Lung (tissue), 17 donors: ENCODE measurements at places on chromosomes 3 and 15. TPM values are rescaled to one million over a fixed set of nuclear protein-coding genes. Genes with fewer than 3 reads are reported as not detected.
A peak's percentile ranks its signal among the peaks of the same experiment; 100 is the strongest.

DNA sequence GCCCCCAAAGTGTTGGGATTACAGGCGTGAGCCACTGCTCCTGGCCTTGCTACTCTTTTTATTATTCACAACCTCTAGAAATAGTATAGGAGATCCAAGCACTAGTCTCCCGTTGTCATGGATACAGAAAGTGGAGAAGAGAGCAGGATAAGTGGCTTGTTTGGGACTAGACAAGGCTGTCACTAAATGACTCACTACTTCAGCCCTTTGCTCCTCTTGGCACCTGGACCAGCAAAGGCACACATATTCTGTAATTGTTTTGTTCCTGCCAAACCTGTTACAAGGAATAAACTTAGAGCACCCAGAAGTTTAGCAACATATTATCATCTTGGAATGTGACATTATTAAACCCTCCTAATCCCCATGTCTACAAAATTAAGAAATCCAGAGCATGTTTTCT lies 427.2 kb upstream of the THBS1 start:
- no peak for DNase-seq
- H3K4me3 ChIP-seq, result no peak overlapping the region
- H3K36me3 ChIP-seq, result no peaks in the 10 kb centered on the region
- H3K27me3 ChIP-seq, result no peaks in the 10 kb centered on the region

GRCh38 chr15:35871282-35871681 lies 325.3 kb upstream of the DPH6 start:
- H3K27ac ChIP-seq, result no peak overlapping the region
- no peaks in the 10 kb centered on the region for H3K4me1 ChIP-seq
- H3K27me3 ChIP-seq, result no peaks in the 10 kb centered on the region
- no peak for DNase-seq
- H3K36me3 ChIP-seq, result no peaks in the 10 kb centered on the region
- H3K4me3 ChIP-seq, result no peak overlapping the region

DNA sequence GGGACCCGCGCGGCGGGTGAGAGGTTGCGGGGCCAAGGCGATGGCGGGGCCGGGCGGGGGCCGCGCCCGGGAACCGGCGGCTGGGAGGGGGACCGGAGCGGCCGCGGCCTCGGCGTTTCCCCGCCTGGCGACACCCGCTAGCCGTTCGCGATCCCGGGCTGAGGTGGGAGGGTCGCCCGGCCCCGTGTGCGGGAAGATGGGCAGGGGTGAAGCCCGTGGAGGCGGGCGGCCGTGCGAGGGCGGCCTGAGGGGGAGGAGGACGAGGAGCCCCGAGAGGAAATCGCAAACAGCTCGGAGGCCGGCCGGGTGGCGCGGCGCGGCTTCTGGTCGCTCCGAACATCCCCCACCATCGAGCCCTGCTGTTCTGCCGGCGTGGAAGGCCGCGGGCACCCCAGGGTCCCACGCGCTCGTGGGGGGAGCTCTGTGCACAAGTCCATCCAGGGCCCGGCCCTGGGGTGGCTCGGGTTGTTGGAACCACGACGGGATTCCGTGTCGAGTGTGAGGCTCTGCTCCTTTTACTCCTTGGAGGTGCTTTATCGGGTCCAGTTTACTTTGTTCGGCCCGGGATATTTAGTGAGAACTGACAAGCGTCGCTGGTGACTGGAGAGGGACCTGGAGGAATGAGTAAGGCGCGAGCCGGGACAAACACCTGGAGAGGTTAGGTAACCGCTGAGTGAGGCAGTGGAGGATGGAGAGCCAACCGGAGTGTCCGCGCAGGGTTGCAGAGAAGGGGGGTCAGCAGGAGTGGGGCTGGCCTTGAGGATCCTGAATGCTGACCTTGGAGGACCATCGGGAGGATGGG lies 728 bp downstream of the CRTC3 start:
- peak; percentile 61 for DNase-seq
- peaks cover 3% of the 10 kb centered on the region for H3K36me3 ChIP-seq
- H3K4me1 ChIP-seq, result peaks cover 15% of the 10 kb centered on the region
- peak overlapping the region; percentile 97 for H3K27ac ChIP-seq

- peaks cover 57% of the 10 kb centered on the region for H3K4me1 ChIP-seq
- peak; percentile 93 for DNase-seq
- H3K27me3 ChIP-seq, result no peaks in the 10 kb centered on the region
- H3K27ac ChIP-seq, result peak overlapping the region; percentile 82
Measured at GRCh38 chr15:90557186-90558084, 27.7 kb downstream of the CRTC3 start.

GRCh38 chr3:31699309-31699953 lies 166.7 kb downstream of the STT3B start:
- H3K4me1 ChIP-seq, result peaks cover 3% of the 10 kb centered on the region
- no peak overlapping the region for H3K4me3 ChIP-seq
- H3K27me3 ChIP-seq, result no peaks in the 10 kb centered on the region
- no peak for DNase-seq
- no peak overlapping the region for H3K27ac ChIP-seq

DNA sequence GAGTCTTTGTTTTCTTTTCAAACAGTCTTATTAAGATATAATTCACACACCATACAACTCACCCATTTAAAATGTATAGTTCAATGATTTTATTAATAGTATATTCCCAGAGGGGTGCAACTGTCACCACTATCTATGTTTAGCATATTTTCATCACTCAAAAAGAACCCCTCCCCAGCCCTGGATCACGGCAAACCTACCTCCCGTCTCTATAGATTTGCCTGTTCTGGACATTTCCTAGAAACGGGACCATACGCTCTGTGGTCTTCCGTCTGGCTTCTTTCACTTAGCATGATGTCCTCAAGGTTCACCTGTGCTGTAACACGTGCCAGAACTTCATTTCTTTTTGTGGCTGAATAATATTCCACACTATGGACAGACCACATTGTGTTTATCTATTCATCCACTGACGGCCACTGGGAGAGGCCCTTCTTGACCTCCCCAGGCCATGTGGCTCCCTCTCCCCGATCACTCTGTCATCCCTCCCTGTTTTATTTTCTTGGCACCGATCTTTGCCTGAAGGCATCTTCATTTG lies 56.4 kb downstream of the IQSEC1 start:
- no peaks in the 10 kb centered on the region for H3K36me3 ChIP-seq
- H3K27ac ChIP-seq, result peak overlapping the region; percentile 88
- peaks cover 45% of the 10 kb centered on the region for H3K4me1 ChIP-seq
- H3K4me3 ChIP-seq, result no peak overlapping the region

TMEM40 gene
- total RNA-seq, result 3.8 TPM

- no peak overlapping the region for H3K4me3 ChIP-seq
- H3K27ac ChIP-seq, result no peak overlapping the region
- peaks cover 4% of the 10 kb centered on the region for H3K4me1 ChIP-seq
Measured at GRCh38 chr3:64133987-64134386, 91.3 kb downstream of the PRICKLE2 start.

GRCh38 chr3:194231929-194232832 lies 96.2 kb downstream of the HES1 start:
- no peak for DNase-seq
- H3K27me3 ChIP-seq, result no peaks in the 10 kb centered on the region
- no peaks in the 10 kb centered on the region for H3K4me1 ChIP-seq
- H3K36me3 ChIP-seq, result no peaks in the 10 kb centered on the region

- H3K27ac ChIP-seq, result no peak overlapping the region
- H3K4me3 ChIP-seq, result no peak overlapping the region
- no peak for DNase-seq
- no peaks in the 10 kb centered on the region for H3K36me3 ChIP-seq
- no peaks in the 10 kb centered on the region for H3K4me1 ChIP-seq
Measured at GRCh38 chr15:29860872-29861271, 38.6 kb upstream of the TJP1 start.

FAM107A gene
- total RNA-seq, result 4.2 TPM

DNA sequence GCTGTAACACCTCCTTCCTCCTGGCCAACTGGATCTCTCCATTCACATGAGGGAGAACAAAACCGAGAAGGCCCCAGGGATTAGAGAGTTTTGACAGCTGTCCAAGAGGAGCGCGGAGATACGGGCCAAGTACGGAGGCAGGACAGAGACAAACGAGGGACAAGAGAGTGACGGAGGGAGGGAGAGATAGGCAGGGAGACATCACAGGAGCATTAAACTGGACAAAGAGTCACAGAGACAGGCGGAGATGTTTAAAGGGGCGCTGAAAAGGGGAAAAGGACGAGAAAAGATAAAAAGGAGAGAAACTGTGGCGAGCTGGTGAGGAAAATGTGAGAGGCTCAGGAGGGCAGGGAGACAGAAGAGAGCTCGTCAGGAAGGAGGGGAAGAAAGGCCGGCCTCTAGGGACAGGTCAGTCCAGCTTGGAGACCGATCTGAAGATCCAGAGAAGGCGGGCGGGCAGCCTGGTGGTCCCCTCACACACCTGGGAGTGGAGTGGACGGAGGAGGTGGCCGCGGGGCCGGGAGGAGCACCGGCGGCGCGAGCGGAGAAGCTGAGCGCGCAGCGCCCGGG lies 40.5 kb upstream of the ROPN1 start:
- H3K27me3 ChIP-seq, result no peaks in the 10 kb centered on the region
- H3K4me3 ChIP-seq, result peak overlapping the region; percentile 66
- peaks cover 14% of the 10 kb centered on the region for H3K4me1 ChIP-seq
- H3K27ac ChIP-seq, result peak overlapping the region; percentile 75
- peak; percentile 81 for DNase-seq

RNF7 gene
- total RNA-seq, result 41.0 TPM

GRCh38 chr15:71715914-71716313 lies 94.4 kb upstream of the NR2E3 start:
- no peaks in the 10 kb centered on the region for H3K36me3 ChIP-seq
- no peak for DNase-seq
- H3K4me1 ChIP-seq, result no peaks in the 10 kb centered on the region
- H3K27me3 ChIP-seq, result no peaks in the 10 kb centered on the region

DNA sequence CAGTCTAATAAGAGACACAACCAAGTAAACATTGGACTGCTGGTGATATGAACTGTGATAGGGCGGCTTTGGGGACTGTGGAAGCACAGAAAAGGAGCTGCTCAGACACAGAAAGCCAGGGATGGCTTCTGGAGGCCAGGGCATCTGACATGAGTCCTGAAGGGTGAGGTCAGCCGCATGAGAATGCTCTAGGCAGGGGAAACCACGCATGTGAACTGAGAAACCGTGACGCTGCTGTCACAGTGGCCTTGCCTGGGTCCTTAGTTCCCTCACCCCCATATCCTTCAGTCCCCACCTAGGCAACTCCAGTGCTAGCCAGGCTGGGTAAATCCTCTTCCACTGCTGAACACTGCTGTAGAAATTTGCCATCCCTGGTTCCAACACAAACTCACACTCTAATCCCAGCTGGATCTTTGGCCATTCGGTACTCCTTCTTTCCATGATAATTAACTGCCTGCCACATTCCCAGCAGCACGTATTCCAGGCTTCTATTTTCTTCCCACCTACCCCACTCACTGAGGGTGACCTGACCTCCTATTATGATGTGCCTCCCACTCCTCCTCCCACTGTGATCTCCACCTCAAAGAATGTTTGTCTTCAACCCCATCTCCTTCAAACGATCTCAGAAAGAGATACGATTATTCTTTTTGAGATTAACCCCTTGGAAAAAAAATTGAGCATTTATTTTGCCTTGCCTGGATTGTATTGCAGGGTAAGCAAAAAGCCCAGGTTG lies 31.4 kb downstream of the CRYGS start:
- DNase-seq, result no peak
- H3K4me3 ChIP-seq, result no peak overlapping the region
- no peaks in the 10 kb centered on the region for H3K27me3 ChIP-seq

CPN2 gene
- total RNA-seq, result not detected

DNA sequence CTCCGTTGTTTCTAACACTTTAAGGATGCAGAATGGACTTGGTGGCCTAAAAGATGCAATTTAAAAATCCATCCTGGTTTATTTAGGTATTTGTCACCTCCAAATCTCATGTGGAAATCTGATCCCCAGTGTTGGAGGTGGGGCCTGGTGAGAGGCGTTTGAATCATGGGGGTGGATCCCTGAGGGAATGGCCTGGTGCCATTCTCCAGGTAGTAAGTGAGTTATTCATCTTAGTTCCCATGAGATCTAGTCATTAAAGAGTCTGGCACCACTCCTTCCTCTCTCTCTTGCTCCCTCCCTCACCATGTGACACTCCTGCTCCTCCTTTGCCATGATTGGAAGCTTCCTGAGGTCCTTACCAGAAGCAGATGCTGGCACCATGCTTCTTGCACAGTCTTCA lies 339.1 kb downstream of the NTRK3 start:
- H3K4me3 ChIP-seq, result no peak overlapping the region
- no peak overlapping the region for H3K27ac ChIP-seq
- no peaks in the 10 kb centered on the region for H3K4me1 ChIP-seq
- no peaks in the 10 kb centered on the region for H3K27me3 ChIP-seq

POU1F1 gene
- not detected for total RNA-seq

- no peak overlapping the region for H3K27ac ChIP-seq
- H3K4me3 ChIP-seq, result no peak overlapping the region
- H3K27me3 ChIP-seq, result no peaks in the 10 kb centered on the region
Measured at GRCh38 chr3:72814308-72814707, 33.9 kb downstream of the SHQ1 start.

DNA sequence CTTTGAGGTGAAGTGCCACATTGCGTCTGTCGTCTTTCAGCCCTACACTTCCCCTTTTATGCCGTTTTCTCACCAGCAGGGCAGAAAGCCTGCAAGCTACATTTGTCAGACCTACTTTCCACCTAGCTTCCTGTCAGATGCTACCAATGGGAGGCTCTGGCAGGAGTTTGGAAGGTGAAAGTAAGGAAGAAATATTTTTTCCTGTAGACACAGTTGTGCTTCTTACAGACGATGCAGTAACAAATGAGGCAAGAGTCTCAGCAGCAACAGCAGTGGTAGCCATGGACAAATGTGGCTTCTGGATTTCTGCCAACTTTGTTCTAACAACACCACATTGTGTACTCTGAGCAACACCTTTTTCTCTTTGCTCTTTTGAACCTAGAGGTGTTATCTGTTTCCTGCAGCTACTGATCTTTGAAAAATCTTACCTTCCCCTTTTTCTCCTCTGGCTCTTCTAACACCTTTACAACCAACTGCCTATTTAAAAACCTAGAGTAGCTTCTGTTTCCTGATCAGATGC lies 70.6 kb upstream of the STT3B start:
- no peaks in the 10 kb centered on the region for H3K36me3 ChIP-seq
- H3K27me3 ChIP-seq, result no peaks in the 10 kb centered on the region

ERC2 gene
- total RNA-seq, result 3.5 TPM

NPAP1 gene
- 0.34 TPM for total RNA-seq

DNA sequence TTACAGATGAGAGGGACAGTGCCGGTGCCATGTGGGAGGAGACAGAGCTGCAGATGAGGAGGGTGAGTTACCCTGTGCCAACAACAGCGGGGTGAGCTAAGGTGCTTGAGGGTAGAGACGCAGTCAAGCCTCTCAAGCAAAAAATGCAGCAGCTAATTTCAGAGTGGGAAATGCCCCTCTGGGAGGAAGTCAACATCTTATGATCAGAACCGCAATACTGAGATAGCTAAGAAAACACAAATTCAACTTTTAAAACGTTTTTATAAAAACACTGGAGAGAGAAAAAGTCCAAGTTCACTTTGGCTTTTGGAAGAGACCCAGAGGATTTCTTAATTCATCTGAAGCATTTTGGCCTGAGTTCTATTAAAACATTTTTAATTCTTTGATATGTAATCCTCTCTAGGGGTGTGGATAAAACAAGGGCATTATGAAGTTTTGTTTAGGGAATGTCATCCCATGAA lies 319.2 kb downstream of the SLC9A9 start:
- H3K27me3 ChIP-seq, result no peaks in the 10 kb centered on the region
- H3K27ac ChIP-seq, result no peak overlapping the region
- no peaks in the 10 kb centered on the region for H3K36me3 ChIP-seq
- no peak overlapping the region for H3K4me3 ChIP-seq
- peaks cover 2% of the 10 kb centered on the region for H3K4me1 ChIP-seq
- peak; percentile 88 for DNase-seq

FAM3D gene
- 3.2 TPM for total RNA-seq
